Activated naive CD4-positive, alpha-beta T cell treated with anti-CD3 and anti-CD28 coated beads, Interleukin-2, amount 50 U/mL, for 16 hours (primary cell): ENCODE measurements at places on chromosomes 16 and 17.

- no peak for DNase-seq
Observed at GRCh38 chr17:56737421-56738161, 96.1 kb downstream of the C17orf67 start.

GRCh38 chr17:17200831-17201230 is 5.3 kb downstream of the PLD6 start:
- no peak for DNase-seq

DNA sequence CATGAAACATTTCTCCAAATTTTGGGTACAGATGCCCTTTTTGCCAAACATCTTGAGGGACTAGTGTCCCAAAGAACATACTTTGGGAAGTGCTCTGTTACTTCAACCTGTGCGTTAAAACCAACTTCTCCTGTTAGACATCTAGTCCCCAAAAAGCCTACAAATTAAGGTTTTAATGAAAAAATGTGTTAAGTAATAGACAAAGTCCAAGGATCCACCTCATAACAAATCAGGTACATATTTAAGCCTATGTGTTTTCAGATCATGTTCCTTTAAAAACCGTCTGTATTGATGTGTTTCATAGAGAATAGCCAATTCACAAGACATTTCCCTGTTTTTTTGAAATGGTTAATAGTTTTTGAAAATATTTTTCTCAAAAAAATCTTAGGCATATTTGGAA is 174.8 kb upstream of the FAM20A start:
- no peak for DNase-seq

DNA sequence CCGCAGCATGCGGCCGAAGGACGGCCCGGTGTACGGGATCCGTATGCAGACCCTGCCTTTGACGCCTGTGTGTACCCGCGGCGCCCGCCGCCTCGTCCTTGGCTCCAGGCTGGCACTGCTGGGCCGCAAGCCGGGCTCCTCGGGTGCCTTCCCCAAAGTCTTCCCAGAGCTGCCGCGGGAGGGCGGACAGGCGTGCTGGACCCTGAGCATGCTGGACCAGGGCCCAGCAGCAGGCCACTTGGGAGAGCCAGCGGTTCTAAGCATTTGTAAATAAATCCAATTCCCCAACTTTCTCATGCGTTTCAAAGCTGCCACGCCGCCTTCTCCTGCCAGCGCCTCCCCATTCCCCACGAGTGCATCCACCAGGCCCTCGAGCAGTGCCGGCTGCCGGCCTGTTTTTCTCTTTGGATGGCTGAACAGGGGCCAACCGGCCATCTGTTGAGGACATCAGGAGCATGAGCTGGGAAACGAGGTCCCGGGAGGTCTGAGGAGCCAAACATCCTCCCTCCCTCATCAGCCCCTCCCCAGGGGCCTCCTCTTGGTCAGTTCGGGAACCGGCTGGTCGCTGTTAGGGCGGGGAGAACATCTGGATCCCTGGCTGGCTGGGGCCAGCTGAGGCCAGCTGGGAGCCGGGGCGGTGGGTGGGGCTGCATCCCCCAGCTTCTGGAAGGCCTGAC is 20.5 kb upstream of the PABPN1L start:
- DNase-seq: no peak

GRCh38 chr17:80452173-80452915 is 24.1 kb downstream of the NPTX1 start:
- DNase-seq: no peak
